CD14-positive monocyte (primary cell): ENCODE measurements at places on chromosomes 7 and 10. TPM values are rescaled to one million over a fixed set of nuclear protein-coding genes. Genes with fewer than 3 reads are reported as not detected.

DNA sequence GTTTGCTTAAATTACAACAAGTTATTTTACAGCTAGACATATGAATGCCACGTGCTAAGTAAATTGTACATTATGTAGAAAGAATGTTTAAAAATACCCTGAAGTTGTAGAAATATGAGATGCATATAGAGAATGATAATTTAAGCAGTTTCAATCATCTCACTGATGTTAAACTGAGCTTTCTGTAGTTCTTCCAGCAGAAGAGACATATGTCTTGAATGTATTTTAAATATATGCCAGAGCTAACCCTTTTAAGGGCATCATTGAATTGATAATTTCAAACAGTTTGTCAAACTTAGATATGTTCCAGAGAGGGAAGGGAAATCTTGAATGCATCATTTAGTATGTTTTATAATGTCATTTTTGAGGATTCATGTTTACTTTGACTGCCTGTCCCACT is 255.2 kb downstream of the MDFIC start:
- DNase-seq: no peak
- no peaks in the 10 kb centered on the region for H3K27me3 ChIP-seq
- H3K4me3 ChIP-seq: no peak overlapping the region
- no peaks in the 10 kb centered on the region for H3K36me3 ChIP-seq

Gene PIP
- not detected for polyA plus RNA-seq

Gene ADIRF
- polyA plus RNA-seq: not detected

DNA sequence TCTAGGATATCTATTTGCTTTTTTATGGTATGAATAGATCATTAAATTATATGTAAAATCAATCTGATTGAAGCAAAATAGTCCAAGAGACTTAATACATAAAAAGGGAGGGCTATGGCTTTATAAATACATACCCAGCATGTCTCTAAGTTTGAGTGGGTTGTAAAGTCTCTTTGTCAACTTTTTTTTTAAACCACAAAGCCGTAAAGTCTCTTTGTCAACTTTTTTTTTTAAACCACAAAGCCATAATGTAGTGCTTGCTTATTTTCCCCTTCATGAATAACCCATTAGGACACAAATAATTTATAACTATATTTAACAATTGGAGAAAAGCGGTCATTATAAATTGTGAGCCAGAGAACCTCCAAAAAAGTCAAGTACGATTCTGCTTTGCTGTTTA is 5.7 kb downstream of the HECTD2 start:
- H3K27me3 ChIP-seq: peaks cover 19% of the 10 kb centered on the region
- peaks cover 4% of the 10 kb centered on the region for H3K4me1 ChIP-seq
- no peaks in the 10 kb centered on the region for H3K36me3 ChIP-seq

Gene BEND7
- not detected for polyA plus RNA-seq
